WTC11 (cell line): ENCODE measurements at places on chromosomes 3 and 15. TPM values are rescaled to one million over a fixed set of nuclear protein-coding genes. Genes with fewer than 3 reads are reported as not detected.

- DNase-seq: no peak
These were observed 123.6 kb downstream of the LIPC start for GRCh38 chr15:58555162-58556027.

GRCh38 chr15:38307251-38307650 lies 54.6 kb downstream of the SPRED1 start:
- DNase-seq: no peak

- peak; percentile 49 for DNase-seq
These were observed 71.8 kb downstream of the SYNPR start for GRCh38 chr3:63349583-63350573.

DNA sequence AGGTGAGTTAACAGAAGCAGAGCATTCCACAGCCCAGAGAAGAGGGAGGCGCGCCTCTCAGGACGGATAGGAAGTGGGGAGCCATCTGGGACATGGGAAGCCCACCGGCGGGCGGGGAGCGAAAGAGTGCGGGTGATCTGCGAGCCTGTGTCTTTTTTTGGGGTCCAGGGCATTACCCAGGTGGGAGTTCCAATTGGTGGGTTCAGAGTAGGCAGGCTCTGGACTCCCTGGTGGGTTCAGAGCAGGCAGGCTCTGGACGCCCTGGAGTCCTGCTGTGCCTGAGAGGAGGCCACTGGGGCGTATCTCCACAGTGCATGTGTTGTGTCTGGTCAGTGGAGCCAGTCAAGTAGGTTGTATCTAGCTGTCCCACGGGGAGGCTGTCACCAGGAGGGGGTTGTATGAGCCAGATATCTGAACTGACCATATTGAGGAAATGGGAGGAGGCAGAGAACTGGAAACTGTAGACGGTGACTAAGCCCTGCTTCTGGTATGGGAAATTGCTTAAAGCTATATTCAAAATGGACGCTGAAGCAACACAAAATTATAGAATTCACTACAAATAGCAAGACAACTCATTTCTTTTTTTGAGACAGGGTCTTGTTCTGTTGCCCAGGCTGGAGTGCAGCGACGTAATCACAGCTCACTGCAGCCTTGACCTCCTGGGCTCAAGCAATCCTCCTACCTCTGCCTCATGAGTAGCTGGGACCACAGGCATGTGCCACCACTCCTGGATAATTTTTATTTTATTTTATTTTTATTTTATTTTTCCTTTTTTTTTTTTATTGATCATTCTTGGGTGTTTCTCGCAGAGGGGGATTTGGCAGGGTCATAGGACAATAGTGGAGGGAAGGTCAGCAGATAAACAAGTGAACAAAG lies 34.5 kb upstream of the CHST2 start:
- no peak for DNase-seq

DNA sequence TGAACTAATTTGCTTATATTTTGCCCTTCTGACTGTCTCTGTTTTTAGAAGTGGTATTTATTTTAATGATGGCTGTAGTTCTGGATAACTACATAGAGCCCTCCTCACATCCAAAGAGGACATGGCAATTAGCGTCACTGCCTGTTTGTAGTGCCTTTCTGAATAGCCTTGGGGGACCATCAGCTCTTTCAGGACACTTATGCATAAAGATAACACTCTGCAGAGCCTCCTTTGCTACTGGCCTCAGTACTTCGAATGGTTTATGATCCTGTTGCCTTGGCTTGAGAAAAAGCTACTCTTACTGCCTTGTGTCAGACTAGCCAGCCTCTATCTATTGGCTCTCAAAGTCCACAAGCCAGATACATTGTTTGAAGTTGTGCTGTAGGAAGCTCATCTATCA lies 105.4 kb upstream of the SPRED1 start:
- no peak for DNase-seq

DNA sequence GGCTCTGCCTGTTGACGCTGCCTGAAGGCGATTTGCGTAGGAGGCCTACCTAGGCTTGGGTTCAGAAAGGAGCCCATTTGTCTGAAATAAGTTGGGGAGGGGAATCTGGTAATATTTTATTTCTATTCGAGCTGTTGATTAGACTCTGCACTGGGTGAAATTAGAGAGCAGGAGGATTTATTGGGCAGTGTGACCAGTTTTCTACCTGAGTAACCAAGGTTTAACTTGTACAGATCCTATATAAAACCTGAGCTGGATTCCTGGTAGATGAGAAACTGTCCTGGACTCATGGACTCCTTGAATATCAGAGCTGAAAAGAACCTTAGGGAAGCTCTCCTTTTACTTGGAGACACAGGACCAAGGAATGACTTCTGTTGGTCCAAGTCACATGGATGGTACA lies 19.6 kb upstream of the GPR156 start:
- DNase-seq: no peak

- no peak for DNase-seq
These were observed 336.2 kb upstream of the IL12A start for GRCh38 chr3:159652452-159652851.

DNA sequence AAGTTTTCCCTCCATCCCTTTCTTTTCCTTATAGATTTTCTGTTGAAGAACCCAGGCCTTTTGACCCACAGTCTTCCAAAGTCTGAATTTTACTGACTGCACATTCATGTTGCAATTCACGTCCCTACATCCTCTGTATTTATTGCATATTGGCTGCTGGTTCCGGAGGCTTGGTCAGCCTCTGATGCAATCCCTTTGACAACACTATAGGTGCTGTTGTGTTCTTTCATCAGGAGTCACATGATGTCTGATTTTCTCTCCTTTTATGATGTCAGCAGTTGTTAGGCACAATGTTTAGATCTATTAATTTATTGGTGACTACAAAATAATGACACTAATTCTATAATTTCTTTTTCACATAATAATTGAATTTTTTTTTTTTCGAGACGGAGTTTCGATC lies 8.7 kb downstream of the CYP1A1 start:
- no peak for DNase-seq

DNA sequence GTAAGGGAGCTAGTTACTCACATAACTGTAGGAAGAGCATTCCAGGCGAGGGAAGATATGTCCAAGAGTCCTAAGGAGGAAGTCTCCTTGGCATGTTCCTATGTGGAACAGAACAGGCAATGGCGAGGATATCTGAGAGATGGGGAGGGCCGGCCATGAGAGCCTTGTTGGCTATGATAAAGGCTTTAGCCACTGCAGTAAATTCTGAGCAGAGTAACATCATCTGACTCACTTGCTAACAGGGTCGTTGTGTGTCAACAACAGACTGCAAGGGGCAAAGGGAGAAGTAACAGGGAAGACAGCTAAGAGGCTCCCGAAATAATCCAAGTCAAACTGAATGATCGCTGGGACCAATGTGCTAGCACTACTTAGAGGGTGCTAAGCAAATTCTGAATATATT lies 21.6 kb downstream of the SFMBT1 start:
- DNase-seq: no peak

- no peak for DNase-seq
These were observed 54.5 kb upstream of the ARL14 start for GRCh38 chr3:160622263-160623045.

GRCh38 chr3:57031631-57032541 lies 28.6 kb upstream of the SPATA12 start:
- no peak for DNase-seq

GRCh38 chr3:131903988-131904415 lies 130.8 kb downstream of the CPNE4 start:
- no peak for DNase-seq

TRNT1 gene
- 17.2 to 18.8 TPM (median 17.9 TPM) in 3 replicates for total RNA-seq

SOX14 gene
- total RNA-seq: 0.34 to 0.78 TPM (median 0.70 TPM) in 3 replicates

LRRC2 gene
- 4.0 to 4.9 TPM (median 4.9 TPM) in 3 replicates for total RNA-seq

ZNF80 gene
- not detected in 3 replicates for total RNA-seq
